ENCODE measurements at places on chromosomes 1 and 21. TPM values are rescaled to one million over a fixed set of nuclear protein-coding genes. Genes with fewer than 3 reads are reported as not detected.

CD34 gene
- polyA plus RNA-seq: not detected

NES gene
- not detected for polyA plus RNA-seq

SMCP gene
- polyA plus RNA-seq: not detected

UFC1 gene
- 122 TPM for polyA plus RNA-seq

CFAP45 gene
- polyA plus RNA-seq: 1.2 TPM

FMO2 gene
- not detected for polyA plus RNA-seq

SVBP gene
- 47.1 TPM for polyA plus RNA-seq

PDZK1IP1 gene
- polyA plus RNA-seq: 1.1 TPM

ZC3H12A gene
- 20.6 TPM for polyA plus RNA-seq

FCRL1 gene
- polyA plus RNA-seq: 141 TPM

BLACAT1 gene
- not detected for polyA plus RNA-seq

RNF187 gene
- 13.0 TPM for polyA plus RNA-seq

NEK7 gene
- polyA plus RNA-seq: 21.6 TPM

FABP3 gene
- not detected for polyA plus RNA-seq

OR6K3 gene
- not detected for polyA plus RNA-seq

ANGPTL3 gene
- not detected for polyA plus RNA-seq

HSD11B1 gene
- not detected for polyA plus RNA-seq

CHI3L2 gene
- polyA plus RNA-seq: 14.4 TPM

DDX20 gene
- 12.2 TPM for polyA plus RNA-seq

C8B gene
- polyA plus RNA-seq: not detected

HIVEP3 gene
- 1.4 TPM for polyA plus RNA-seq

OR2T33 gene
- not detected for polyA plus RNA-seq

MSH4 gene
- polyA plus RNA-seq: 0.10 TPM

CFHR2 gene
- not detected for polyA plus RNA-seq

TCHHL1 gene
- not detected for polyA plus RNA-seq

ZNF670 gene
- 3.3 TPM for polyA plus RNA-seq

SPRR2F gene
- not detected for polyA plus RNA-seq

SELENBP1 gene
- not detected for polyA plus RNA-seq

S100A3 gene
- not detected for polyA plus RNA-seq

IL12RB2 gene
- 0.53 TPM for polyA plus RNA-seq

CTBS gene
- polyA plus RNA-seq: 28.6 TPM

AQP10 gene
- not detected for polyA plus RNA-seq

TDRD10 gene
- polyA plus RNA-seq: not detected

IVL gene
- polyA plus RNA-seq: not detected

ELF3 gene
- polyA plus RNA-seq: not detected

FAM229A gene
- 1.7 TPM for polyA plus RNA-seq

NTRK1 gene
- not detected for polyA plus RNA-seq

KCNJ9 gene
- polyA plus RNA-seq: not detected

CYP4A11 gene
- polyA plus RNA-seq: not detected

TNNI3K gene
- not detected for polyA plus RNA-seq

DCST1 gene
- polyA plus RNA-seq: not detected

NBPF26 gene
- 5.8 TPM for polyA plus RNA-seq

SPRR4 gene
- polyA plus RNA-seq: not detected

SPOCD1 gene
- polyA plus RNA-seq: not detected

TRIM67 gene
- not detected for polyA plus RNA-seq

NFIA gene
- 0.93 TPM for polyA plus RNA-seq

TMEM125 gene
- polyA plus RNA-seq: not detected

CHRM3 gene
- not detected for polyA plus RNA-seq

NCF2 gene
- 18.1 TPM for polyA plus RNA-seq

PALMD gene
- not detected for polyA plus RNA-seq

ERI3 gene
- polyA plus RNA-seq: 41.6 TPM

CAMK2N1 gene
- polyA plus RNA-seq: 1.6 TPM

LIPI gene
- not detected for polyA plus RNA-seq

CBS gene
- not detected for polyA plus RNA-seq

ZNF124 gene
- 4.2 TPM for polyA plus RNA-seq
